ENCODE measurements at places on chromosomes 1 and 21.
A peak's percentile ranks its signal among the peaks of the same experiment; 100 is the strongest.

DNA sequence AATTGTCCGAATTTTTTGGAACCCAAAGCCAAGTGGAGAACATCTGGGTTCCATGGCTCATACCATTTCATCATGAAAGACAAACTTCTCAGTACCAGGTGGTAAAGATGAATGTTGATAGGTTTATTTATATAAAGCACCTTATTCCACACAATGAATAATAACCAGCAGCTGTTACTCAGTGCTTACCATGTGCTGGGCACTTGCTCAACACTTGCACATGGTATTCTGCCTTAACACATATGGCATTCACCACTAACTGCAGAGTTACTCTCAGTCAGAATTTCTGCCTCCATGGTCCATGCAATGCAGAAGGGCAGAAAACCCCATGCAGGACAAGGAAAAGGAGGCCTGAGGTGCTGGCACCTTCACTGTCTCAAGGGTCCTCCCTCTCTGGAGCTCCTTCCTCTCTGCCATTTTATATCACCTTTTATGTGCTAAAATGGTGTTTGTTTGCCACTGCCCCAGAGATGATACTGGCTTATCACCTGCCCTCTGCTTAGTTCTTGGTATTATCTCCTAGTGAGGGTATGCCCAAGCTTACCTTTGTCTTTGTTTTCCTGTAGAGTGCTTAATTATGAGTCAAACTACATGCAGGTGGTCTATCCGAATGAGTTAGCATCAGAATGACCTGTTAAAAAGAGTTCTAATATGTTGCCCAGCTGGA is 76.7 kb upstream of the ZNF326 start:
- DNase-seq = no peak

GRCh38 chr1:183832459-183832858 is 27.5 kb downstream of the RGL1 start:
- no peak for DNase-seq

- peak; percentile 12 for DNase-seq
Observed at GRCh38 chr1:24069817-24070216, 42.1 kb downstream of the MYOM3 start.

DNA sequence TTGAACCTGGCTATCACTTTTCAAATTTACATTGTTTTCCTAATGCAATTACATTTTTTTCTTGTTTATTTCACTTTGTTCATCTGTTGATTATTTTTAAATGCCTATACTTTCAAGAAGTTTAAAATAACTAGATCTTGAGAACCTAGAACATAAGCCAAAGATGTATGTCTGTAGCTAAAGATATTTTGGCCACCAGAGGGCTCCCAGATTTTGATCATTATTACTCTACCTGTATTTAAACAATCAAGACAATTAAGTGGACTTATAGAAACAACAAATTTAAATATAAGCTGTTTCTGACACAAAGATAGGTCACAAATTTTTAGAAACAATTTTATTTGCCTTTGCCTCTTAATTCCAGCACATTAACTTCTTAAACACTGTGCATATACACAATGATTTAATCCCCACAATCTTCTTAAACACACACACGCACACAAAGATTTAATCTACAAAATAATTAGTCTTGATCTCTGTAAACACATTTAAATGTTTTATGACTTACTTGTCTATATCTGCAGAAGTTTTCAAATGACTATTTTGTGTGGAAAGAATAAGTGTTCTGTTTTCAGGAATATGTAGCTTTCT is 380.0 kb downstream of the DSCAM start:
- peak; percentile 42 for DNase-seq

GRCh38 chr1:31663622-31664452 is 19.2 kb upstream of the PEF1 start:
- peak; percentile 76 for DNase-seq

DNA sequence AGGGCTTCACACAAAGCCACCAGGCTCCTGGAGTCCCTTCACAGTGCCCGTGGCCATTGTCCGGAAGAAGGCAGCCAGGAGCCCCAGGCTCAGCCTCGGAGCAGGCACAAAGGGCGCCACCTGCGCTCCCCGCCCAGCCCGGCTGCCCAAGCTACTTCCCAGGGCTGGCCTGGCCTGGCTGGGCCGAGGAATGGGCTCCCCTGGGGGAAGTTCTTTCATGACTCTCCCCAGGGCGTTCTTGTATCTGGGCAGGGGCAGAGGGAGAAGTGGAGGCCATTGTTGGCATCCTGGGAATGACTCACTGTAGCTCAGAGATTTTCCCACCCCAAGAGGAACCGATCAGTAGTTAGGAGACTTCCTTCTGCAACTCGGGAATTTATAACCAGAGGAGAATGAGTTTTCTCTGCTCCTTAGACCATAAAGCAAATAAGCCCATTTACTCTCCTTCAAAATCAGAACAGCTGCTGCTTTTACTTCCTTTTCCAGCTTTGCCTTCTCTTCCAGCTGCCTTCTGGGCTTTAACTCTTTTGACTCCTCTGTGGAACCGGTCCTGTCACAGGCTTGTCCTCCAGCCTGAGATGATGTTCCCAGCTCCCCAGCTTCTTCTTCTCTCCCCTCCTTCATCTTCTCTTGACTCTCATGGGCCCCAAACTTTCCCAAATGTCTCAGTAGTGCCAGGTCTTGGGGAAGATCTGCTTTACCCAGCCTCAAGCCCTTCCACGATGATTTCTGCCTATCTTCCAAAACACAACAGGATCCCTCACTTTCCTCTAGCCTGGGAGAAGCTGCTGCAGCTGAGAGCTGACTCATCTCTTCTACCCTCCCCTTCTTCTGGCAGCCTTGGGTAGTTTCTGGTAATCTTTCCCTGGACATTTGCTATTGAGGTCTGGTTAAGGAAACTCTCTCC is 118.7 kb upstream of the CD34 start:
- peak; percentile 69 for DNase-seq

DNA sequence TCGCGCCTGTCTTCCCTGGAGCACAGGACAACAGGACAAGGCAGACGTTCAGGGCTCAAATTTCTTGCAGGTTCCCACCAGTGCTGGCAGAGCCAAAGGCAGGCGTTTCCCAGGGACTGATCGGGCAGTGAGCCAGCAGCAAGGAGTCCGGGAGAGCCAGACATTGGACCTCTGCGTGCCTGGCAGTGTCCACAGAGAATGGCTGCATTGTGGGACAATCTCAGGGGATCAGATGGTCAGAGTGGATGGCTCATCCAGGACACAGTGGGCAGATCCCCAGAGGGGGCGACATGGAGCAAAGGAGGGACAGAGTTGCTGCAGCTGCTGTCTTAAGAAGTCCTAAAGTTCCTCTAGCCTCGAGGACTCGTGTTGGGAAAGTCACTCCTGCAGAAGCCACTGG is 4.6 kb downstream of the TMEM63A start:
- DNase-seq = no peak

DNA sequence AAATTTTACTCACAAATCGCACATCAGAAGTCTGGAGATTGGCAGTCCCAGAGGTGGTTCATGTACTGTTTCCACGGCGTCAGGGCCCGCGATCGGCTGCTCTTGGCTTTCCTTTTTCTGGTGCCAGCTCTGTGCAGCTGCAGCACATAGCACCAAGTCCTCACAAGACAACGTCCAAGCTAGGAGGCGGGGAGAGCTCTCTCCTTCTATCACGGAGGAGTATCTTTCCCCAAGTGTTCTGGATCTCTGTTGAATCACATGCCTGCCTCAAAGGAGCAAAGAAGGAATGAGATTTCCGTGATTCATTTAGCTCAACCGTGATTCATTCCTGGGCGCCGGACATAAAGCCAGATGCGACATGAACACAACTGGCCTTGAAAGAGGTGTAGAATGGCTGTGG is 25.5 kb downstream of the MT1HL1 start:
- DNase-seq = no peak

DNA sequence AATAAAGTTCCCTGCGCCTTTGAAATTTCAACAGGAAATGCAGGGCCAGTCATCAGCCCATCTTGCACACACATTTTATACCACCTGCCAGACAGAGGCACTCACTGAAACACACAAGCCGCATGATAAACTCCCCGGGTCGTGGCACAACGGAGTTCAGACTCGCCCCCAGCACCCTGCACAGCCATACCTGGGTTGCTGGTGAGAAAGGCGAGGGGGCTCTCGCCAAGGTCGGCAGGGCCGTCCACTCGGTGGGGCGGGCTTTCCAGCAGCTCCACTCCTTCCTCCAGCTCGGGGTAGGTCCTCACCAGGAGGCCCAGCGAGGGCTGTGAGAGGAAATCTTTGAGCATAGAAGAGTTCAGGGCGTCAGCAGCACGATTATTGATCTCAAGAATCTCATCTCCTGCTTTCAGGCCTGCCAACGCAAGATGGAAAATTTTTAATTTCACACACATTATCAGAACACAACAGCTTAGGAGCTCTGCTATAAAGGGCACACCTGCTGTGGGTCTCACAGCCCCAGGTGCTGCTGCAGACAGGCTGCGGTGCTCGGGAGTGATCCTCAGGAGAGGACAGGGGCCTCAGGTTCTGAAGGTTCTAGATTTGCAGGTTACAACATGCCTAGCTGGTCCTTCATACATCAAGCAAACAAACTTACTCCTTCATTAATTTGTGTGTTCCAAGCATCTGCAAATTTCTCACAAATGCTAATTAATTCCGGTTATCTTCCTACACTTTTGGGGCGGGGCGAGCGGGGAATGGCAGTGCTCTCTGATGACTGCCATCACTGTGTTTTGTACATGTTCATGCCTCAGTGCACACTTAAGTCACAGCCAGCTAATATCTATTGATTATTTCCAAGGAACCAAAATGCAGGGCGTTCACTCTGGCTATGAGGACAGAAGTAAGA is 144.2 kb upstream of the KRTAP19-8 start:
- no peak for DNase-seq

DNA sequence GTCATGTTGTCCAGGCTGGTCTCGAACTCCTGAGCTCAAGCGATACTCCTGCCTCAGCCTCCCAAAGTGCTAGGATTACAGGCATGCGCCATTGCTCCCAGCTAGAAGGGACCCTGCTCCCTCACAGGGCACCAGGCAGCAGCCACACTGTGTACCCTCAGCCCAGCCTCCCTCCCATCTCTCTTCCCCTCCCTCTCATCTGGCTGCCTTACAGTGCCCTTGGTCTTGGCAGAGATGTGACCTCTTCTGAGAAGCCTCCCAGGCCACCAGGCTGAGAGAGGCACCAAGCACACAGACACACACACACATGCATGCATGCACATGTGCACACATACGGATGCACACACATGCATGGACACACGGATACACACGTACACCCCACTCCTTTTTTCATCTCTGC is 25.0 kb downstream of the EPHA2 start:
- DNase-seq = no peak

DNA sequence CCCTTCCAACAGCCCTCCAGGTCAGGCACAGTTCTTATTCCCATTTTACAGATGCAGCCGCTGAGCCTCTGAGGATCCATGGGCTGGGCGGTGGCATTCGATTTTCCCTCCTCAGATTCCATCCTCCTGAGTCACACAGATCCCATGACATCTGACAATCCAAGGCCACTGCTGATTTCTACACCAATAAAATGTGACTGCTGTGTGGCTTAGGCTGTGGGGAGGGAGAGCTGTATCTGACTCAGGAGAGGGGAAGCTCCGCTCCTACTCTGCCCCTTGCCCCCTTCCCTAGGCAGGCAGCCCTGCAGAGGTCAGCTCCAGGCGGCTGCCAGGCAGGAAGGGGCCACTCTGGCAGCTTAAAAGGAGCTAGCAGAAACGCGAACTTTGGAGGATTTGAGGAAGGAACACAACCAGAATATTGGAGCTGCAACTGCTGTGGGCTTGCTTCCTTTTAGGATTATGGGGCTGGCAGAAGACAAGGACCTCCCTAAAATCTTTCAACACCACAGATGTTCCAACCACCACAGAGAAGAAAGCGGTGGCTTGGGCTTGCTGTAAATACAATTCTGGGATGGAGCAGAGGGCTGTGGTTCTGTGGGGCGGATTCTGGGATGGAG is 50.0 kb downstream of the MRPL37 start:
- no peak for DNase-seq

DNA sequence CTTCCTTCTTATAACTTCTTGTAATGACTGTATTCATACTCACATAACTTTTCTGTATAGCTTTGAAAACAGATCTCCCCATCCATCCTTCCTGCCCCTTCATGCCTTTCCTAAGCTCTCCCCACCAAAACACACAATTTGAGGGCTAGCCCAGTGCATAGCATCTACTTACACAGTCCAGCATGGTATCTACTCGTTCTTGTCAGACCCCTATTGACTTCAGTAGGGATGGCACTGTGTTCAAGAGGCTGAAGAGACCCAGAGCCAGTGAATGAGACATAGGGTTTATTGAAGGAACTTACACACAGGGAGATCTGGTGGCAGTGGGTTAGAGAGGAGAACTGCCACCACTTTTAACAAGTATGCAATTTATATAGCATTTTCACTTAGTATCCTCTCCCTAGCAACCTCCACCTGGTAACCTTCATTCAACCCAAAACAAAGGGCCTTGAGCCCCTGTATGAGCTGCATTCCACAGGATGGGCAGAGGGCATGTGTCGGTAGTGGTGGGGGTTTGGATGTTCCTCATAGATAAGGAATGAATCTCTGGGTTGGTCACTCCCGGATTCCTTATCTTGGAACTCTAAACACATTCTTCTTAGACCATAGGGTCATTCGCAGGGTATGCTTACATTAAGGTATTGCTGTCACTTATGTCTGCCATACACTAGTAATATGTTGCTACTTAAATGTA is 64.9 kb upstream of the GNG12 start:
- DNase-seq = no peak

Measured in kidney (tissue), 22 donors.